ENCODE measurements at places on chromosomes 3 and 15. TPM values are rescaled to one million over a fixed set of nuclear protein-coding genes. Genes with fewer than 3 reads are reported as not detected.

TMC3 gene
- 0.69 TPM for total RNA-seq

IL17RB gene
- total RNA-seq: 12.1 TPM

SPTBN5 gene
- 0.69 TPM for total RNA-seq

NPTN gene
- total RNA-seq: 183 TPM

GRCh38 chr3:116877968-116878367 lies 168.4 kb downstream of the TUSC7 start:
- no peak for DNase-seq

- no peak for DNase-seq
These were observed 274.7 kb downstream of the PDCD6IP start for GRCh38 chr3:34073111-34073510.

DNA sequence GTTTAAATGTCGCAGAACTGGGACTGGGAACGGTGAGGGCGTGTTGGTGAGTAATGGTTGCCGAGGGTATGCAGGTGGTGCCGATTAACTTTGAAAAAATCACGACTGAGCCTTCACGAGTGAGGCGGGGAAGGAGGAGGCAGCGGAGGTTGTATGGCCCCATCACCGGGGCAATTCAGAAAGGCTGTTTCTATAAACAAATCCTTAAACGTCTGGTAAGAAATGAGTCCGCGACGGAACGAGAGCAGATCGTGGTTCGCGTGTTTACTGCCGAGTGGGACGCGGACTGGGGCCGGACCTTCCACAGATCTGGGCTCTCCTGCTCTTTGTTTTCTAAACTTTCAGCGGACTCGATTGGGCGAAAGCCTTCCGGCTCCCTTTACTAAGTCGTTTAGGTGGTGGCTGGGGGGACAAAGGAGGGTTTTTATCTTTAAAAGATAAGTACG lies 2.7 kb downstream of the IGF1R start:
- DNase-seq: no peak

- peak; percentile 25 for DNase-seq
These were observed 29.5 kb upstream of the THSD4 start for GRCh38 chr15:71085809-71086208.

GRCh38 chr3:126121074-126121473 lies 37.1 kb upstream of the SLC41A3 start:
- DNase-seq: no peak

SCAANT1 gene
- not detected for total RNA-seq

GRCh38 chr3:106281221-106281620 lies 412.4 kb upstream of the CBLB start:
- DNase-seq: no peak

GRCh38 chr3:120324190-120324589 lies 25.0 kb downstream of the LRRC58 start:
- DNase-seq: no peak

- DNase-seq: peak; percentile 22
These were observed 544.6 kb upstream of the NECTIN3 start for GRCh38 chr3:110526777-110527727.

GRCh38 chr3:146473726-146474125 lies 4.4 kb upstream of the PLSCR2 start:
- DNase-seq: no peak

GRCh38 chr3:113312416-113312815 lies 101.1 kb downstream of the BOC start:
- DNase-seq: no peak

DNA sequence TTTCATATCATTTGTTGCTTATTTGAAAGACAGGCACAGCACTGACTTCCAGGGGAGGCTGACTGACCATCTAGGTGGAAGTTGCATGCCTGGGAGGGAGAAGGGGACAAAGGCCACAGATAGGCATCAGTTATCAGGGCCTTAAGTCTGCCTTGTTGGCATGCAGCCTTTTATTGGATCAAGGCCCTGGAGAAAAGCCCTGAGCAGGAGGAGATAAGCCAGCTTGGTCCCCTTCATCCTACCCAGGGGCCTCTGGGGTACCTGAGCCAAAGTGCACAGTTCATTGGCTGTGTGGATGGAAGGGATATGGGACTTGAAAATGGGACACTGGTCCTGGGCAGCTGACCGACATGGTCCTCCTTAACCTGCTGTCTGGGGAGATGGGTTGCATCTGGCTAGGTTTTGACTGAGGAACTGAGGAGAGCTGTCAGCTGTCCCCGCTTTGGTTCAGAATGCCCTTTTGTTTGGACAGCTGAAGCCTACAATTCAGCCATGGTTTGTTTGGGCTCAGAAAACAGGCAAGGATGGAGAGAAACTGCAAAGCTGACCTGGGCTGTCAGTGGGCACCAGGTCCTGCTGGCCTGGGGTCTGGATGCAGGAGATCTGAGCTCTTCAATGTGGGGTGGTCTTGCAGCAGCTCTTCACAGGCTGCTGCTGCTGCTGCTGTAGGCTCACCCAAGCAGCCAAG lies 60.0 kb downstream of the FLNB start:
- no peak for DNase-seq

POPDC2 gene
- 0.89 TPM for total RNA-seq
